Foreskin keratinocyte (primary cell): ENCODE measurements at places on chromosomes 6 and 20.

- DNase-seq = no peak
Measured at GRCh38 chr20:17403461-17403860, 127.7 kb downstream of the BFSP1 start.

- no peak for DNase-seq
Measured at GRCh38 chr6:16483315-16483875, 245.0 kb downstream of the GMPR start.

DNA sequence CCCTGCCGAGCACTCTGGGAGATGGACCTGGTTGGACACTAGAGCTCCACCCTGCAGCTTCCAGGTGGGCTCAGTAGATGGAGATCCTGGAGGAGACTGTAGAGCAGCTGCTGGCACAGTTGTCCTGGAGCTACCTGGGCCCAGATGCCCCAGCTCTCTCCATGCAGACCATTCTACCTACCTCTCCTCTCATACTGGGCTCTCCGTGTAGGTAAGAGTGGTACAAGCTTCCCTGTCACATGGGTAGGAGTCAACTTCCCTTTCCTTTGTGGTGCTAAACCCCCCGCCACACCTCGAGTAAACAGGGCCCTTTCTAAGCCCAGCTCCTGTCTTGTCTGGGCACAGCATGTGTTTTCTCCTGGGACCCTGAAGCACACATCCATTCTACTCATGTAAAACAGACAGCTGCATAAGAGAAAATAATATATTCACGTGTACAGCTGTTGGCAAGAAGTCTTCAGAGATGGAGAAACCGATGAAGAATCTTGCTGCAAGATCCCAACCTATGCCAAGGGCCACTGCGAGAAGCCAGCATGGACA lies 108.1 kb upstream of the DUSP22 start:
- DNase-seq = no peak

DNA sequence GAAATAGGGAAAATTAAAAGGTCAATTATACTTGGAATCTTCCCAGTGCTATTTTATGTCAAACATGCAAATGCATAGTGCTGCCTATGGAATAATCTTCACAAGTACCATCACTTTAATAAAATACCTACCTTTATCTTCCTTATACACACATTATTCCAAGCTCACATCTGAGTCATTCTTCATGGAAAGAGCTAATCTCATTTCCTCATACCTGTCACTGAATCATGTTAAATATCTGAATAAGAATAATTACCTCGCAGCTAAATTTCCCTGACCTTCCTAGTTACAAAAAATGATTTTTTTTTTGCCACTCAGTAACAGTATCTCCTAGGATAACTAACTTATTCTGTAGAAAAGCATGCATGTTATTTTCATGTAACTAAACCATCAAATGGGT lies 661.4 kb upstream of the HS3ST5 start:
- DNase-seq = peak; percentile 62

DNA sequence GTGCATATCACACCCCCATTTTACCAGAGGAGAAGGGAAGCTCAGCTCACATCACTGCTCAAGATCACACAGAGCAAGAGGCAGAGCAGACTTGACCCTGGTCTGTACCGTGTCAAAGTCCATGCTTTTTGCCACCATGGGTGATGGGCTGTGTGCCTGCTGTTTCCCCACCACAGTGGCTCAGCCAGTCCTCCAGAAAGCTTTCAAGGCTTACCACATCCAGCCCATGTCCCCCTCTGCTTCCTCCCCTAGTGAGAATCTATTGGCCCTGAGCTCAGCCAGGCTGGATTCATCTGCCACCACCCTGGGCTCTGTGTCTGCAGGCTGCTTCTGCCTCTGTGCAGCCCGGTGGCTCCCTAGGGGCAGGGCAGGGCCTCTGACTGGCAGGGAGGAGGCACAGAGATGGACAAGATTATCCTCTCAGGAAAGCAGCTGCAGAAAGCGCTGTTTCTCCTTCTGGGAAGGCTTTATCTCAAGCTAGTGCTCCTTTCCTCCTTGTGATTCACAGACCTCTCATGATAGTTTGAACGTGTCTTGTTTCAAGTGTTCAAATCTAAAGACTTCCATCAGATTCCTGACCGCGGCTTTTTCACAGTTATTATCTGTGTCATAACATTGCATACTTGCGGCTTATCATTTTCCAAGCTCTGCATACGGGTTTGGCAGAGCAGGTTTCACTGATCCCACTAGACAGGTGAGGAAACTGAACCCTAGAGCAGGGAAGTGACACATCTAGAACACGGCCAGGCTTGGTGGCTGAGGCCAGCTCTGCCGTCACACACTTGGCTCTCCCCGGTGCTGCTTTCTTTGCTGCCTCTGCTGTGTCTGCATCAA lies 37.4 kb downstream of the VEGFA start:
- DNase-seq = peak; percentile 47

GRCh38 chr6:116954938-116955337 lies 77.9 kb downstream of the RFX6 start:
- DNase-seq = no peak

- no peak for DNase-seq
Measured at GRCh38 chr6:28530777-28531176, 5.1 kb downstream of the GPX5 start.

GRCh38 chr20:50027611-50028105 lies 44.9 kb downstream of the SNAI1 start:
- no peak for DNase-seq

DNA sequence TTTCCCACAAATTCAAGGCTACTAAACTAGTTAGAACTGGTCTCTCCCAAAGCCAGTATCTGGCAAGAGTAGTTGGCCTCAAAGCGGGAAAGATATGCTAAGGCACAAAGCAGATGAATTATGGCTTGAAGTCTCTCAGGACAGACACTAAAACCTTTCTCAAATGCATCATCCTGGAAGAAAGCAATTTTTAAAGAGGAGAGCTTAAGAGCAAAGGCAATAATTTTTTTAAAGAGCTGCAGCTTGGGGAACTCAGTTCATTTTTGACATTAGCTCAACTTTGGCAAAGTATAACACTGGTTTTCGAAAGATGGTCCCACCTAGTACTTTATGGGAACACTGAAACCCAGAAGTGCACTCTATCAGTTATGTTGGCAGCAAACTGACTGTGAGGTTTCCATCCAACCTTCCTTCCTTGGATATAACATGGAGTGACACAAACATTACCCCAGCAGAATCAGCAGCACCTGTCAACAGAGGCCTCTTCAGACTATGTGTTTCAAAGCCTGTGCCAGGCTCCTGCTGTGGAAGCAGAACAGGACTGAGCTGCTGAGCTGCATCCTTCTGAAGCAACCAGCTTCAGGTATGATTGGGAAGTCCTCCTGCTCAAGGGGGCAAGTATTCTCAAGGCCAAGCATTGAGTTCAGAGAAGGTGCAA lies 852.3 kb upstream of the HS3ST5 start:
- DNase-seq = no peak

DNA sequence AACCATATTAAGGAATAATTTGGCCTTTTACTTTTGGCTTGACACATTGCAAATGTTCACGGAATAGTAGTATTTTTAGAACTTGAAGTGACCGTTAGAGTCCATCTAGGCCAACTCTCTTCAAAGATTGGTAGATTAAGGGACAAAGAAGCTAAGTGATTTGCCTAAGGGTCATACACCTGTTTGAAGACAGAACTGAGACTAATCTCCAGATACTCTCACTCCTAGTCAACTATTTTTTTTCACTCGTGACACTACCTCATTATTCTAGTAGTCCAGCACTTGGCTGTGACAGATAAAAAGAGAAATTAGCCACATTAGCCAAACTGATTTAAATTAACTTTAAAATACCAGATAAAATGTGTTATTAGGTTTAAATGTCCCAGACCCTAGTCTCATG lies 10.6 kb downstream of the ACSS2 start:
- DNase-seq = no peak
